ENCODE measurements at places on chromosomes 13 and 19. TPM values are rescaled to one million over a fixed set of nuclear protein-coding genes. Genes with fewer than 3 reads are reported as not detected.

The SLITRK6 gene
- 13.0 TPM for total RNA-seq

The ZNF497 gene
- total RNA-seq, result 4.1 TPM

GRCh38 chr13:59728896-59729545, 434.7 kb downstream of the DIAPH3 start:
- no peak for DNase-seq

GRCh38 chr19:17504030-17504429, 7.4 kb upstream of the PGLS start:
- DNase-seq, result no peak

DNA sequence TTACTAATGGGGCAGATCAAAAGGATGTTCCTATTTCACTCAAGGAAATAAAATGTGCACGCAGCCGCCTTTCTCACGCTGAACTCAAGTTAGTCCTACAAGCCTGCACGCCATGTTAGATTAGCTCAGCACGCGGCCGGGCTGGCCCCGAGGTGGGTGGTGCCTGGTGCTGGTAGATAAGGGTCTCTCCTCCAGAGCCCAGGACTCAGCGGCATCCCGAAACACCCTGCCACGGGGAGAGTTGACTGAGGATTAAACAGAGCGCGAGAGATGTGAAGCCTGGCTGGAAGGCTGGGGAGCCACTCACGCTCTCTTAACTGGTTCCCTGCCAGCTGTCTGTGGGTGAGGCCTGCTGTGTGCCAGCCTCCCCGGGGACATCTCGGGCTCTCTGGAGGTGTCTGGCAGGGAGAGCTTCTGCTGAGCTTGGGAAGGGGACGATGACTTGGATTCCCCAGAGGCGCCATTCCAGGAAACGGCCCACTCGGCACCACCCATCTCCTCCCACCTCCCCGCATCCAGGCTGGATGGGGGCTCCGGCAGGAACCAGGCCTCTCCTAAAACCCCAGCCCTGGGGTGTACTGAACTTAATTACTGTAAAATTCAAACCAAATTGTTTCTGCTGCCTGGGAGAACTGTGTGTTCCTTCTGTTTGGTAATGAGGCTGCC, 122.2 kb downstream of the KDM4B start:
- no peak for DNase-seq

All from type B pancreatic cell (in vitro differentiated cells).